ENCODE measurements at places on chromosomes 7 and 10. TPM values are rescaled to one million over a fixed set of nuclear protein-coding genes. Genes with fewer than 3 reads are reported as not detected.

Gene GRID1
- under 0.01 TPM for total RNA-seq

DNA sequence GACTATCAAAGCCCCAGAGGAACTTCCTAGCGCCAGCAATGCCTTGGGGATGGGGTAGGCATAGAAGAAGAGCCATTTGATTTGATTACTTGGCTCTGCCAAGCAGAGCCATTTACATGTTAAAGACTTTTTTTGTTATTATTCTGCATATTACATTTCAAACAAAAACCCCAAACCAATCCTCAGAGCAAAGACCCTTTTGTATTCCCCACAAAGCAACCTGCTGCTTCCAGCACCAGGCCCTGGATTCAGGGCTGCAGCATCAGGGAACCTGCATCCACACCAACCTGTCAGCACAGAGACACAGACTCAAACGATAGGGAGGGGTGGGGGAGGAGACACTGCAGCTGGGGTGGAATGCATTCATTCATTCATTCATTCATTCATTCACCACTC lies 73.2 kb downstream of the GRID1 start:
- no peak overlapping the region for H3K27ac ChIP-seq
- H3K36me3 ChIP-seq: no peaks in the 10 kb centered on the region
- H3K4me3 ChIP-seq: no peak overlapping the region
- H3K27me3 ChIP-seq: no peaks in the 10 kb centered on the region
- no peak for DNase-seq
- H3K4me1 ChIP-seq: no peaks in the 10 kb centered on the region

GRCh38 chr7:78587443-78588044 lies 789.0 kb downstream of the PHTF2 start:
- H3K27ac ChIP-seq: no peak overlapping the region
- H3K36me3 ChIP-seq: no peaks in the 10 kb centered on the region

GRCh38 chr10:23114228-23114850 lies 19.0 kb downstream of the MSRB2 start:
- H3K4me1 ChIP-seq: no peaks in the 10 kb centered on the region
- no peak overlapping the region for H3K27ac ChIP-seq
- peaks cover 96% of the 10 kb centered on the region for H3K36me3 ChIP-seq
- no peaks in the 10 kb centered on the region for H3K27me3 ChIP-seq
- DNase-seq: no peak

- H3K36me3 ChIP-seq: no peaks in the 10 kb centered on the region
- H3K27ac ChIP-seq: no peak overlapping the region
- no peaks in the 10 kb centered on the region for H3K27me3 ChIP-seq
- no peak overlapping the region for H3K4me3 ChIP-seq
- no peak for DNase-seq
These were observed 268.9 kb downstream of the ADK start for GRCh38 chr10:74419958-74420375.

DNA sequence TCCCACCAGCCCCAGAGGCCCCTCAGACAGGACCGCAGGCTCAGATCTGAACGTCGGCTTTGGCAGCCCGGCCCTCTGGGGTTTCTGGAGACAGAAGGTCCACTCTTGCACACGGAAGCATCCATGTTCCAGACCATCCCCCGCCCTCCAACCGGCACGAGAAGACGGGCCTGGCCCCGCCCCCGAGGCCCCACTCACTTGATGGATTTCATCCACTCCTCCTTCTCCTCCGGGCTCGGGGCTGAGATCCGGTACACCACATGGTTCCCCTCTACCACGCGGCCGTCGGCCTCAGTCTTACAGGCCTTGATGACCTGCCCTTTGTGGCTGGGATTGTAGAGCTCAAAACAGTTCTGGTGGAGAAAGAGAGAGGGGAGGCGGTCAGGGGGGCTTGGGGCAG lies 107.3 kb downstream of the CYTH3 start:
- H3K27ac ChIP-seq: no peak overlapping the region
- no peak overlapping the region for H3K4me3 ChIP-seq

DNA sequence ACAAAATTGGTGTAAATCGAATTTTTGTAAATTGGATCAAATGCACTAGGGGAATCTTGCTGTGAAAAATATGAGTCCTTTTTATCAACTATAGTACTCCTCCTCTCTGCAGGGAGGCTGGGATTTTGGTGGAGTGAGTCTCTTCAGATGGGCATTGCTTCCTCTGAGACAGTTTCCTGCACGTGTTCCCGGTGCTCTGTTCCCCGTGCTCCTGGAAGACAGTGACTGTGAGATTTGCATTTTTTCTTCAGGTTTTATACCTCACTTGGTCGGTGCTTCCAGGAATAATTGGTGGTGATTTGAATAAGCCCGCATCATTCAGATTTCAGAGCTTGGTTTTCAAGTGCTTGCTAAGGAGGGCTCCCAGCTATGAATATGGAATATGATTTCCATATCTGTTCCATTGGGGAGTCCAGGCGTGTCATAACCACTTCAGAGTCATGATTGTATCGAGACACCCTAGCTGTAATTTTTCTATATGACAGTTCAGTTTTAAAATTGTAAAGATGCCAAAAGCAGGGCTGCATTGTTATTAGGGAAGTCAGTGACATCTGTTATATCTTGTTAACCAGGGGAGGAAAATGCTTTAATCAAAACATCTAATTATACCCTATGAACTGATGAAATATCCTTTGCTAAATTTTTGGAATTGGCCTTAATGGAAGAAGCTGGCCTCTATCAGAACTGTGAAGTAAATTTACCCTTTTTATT lies 12.3 kb downstream of the AUTS2 start:
- no peak overlapping the region for H3K4me3 ChIP-seq
- no peaks in the 10 kb centered on the region for H3K36me3 ChIP-seq
- DNase-seq: no peak
- no peaks in the 10 kb centered on the region for H3K27me3 ChIP-seq

GRCh38 chr7:25567430-25567829 lies 339.1 kb upstream of the NPVF start:
- no peak overlapping the region for H3K27ac ChIP-seq
- no peaks in the 10 kb centered on the region for H3K36me3 ChIP-seq
- H3K27me3 ChIP-seq: no peaks in the 10 kb centered on the region
- no peak overlapping the region for H3K4me3 ChIP-seq
- H3K4me1 ChIP-seq: peaks cover 26% of the 10 kb centered on the region

- no peaks in the 10 kb centered on the region for H3K36me3 ChIP-seq
- H3K4me3 ChIP-seq: peak overlapping the region; percentile 94
- no peaks in the 10 kb centered on the region for H3K27me3 ChIP-seq
These were observed 505 bp upstream of the FAM204A start for GRCh38 chr10:118342638-118343020.

DNA sequence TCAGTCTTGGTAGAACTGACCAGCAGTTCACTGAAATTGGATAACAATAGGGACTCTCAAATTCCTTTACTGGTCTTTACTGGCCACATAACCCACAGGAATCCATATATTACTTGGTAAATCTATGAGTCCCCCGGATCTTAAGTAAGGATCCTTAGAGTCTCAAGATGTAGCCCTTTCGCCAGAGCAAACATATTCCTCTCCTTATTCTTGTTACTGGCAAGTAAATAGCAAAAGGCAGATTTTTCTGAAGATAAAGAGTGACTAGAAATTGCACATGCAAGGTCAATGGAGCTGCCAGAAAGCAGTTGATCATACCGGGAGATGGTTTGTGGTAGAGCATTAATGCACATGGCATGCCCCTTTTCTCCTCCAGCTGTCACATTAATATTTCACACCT lies 283.0 kb downstream of the HDAC9 start:
- DNase-seq: no peak
- H3K27ac ChIP-seq: no peak overlapping the region
- no peaks in the 10 kb centered on the region for H3K36me3 ChIP-seq
- H3K27me3 ChIP-seq: no peaks in the 10 kb centered on the region
- no peaks in the 10 kb centered on the region for H3K4me1 ChIP-seq
- H3K4me3 ChIP-seq: no peak overlapping the region

DNA sequence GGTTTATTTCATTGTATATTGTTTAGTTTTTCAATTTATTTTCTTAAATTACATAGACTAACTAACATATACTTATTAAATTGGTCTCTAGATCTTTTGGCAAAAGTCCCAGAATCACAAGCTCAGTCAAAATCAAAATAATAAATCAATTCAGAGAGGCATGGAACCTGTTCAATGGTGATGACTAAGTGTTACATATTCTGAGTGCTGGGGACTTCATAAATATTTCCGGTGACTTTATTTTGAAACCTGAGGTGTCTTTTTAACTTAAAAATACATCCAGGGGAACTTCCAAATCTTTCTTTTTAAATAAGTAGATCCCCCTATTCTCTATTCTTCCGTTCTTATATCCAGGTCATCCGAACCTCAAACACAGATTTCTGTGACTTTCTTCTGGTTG lies 89.6 kb upstream of the ZNF804B start:
- no peak for DNase-seq
- no peak overlapping the region for H3K4me3 ChIP-seq
- H3K27ac ChIP-seq: no peak overlapping the region
- H3K36me3 ChIP-seq: no peaks in the 10 kb centered on the region

GRCh38 chr7:132469264-132469663 lies 107.0 kb downstream of the PLXNA4 start:
- H3K36me3 ChIP-seq: no peaks in the 10 kb centered on the region
- peaks cover 23% of the 10 kb centered on the region for H3K4me1 ChIP-seq
- H3K4me3 ChIP-seq: no peak overlapping the region
- H3K27me3 ChIP-seq: no peaks in the 10 kb centered on the region
- DNase-seq: no peak

GRCh38 chr7:34656041-34656440 lies 2.0 kb upstream of the NPSR1 start:
- H3K27me3 ChIP-seq: no peaks in the 10 kb centered on the region
- no peak overlapping the region for H3K27ac ChIP-seq
- DNase-seq: no peak
- no peak overlapping the region for H3K4me3 ChIP-seq

DNA sequence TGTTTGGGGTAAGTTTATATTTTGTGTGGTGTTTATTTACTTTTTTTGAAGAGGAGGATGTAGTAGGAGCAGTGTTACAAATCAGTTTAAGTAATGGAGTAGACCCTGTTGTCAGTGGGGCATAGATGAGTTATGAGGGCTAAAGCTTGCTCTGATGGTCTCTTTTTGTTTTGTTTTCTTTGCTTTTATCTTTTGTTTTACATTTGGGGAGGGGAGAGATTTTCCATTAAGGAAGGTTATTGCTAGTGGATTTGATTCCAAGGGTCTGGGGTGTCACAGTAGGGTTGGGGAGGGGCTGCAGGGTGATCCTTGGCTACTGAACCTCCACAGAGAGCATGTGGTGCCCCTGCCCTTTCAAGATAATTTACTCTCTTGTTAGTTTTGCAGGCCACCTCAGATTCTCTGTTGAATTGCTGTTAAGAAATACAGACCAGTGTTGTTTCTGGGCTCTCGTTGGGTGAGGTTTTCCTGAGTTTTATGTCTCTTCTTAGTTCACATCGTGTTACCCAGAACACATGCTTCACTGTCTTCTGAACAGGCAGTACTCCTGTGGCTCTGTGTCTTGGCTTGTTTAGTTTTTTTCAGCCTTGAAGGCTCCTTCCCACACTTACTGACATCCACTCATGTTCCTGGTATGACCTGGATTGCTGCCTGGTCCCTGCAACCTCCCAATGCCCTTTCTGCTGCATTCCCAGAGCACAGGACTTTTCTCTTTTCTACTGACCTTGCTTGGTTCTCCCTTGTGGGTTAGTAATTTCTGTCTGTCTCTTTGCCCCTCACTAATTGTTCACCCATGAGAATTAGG lies 4.2 kb downstream of the KIFBP start:
- DNase-seq: peak; percentile 91
- peak overlapping the region; percentile 72 for H3K27ac ChIP-seq
- no peaks in the 10 kb centered on the region for H3K27me3 ChIP-seq
- no peak overlapping the region for H3K4me3 ChIP-seq

GRCh38 chr10:43137717-43138020 lies 576 bp upstream of the CSGALNACT2 start:
- no peaks in the 10 kb centered on the region for H3K27me3 ChIP-seq
- H3K4me1 ChIP-seq: peaks cover 51% of the 10 kb centered on the region
- H3K27ac ChIP-seq: peak overlapping the region; percentile 99
- DNase-seq: peak; percentile 91
- peak overlapping the region; percentile 92 for H3K4me3 ChIP-seq
- no peaks in the 10 kb centered on the region for H3K36me3 ChIP-seq

DNA sequence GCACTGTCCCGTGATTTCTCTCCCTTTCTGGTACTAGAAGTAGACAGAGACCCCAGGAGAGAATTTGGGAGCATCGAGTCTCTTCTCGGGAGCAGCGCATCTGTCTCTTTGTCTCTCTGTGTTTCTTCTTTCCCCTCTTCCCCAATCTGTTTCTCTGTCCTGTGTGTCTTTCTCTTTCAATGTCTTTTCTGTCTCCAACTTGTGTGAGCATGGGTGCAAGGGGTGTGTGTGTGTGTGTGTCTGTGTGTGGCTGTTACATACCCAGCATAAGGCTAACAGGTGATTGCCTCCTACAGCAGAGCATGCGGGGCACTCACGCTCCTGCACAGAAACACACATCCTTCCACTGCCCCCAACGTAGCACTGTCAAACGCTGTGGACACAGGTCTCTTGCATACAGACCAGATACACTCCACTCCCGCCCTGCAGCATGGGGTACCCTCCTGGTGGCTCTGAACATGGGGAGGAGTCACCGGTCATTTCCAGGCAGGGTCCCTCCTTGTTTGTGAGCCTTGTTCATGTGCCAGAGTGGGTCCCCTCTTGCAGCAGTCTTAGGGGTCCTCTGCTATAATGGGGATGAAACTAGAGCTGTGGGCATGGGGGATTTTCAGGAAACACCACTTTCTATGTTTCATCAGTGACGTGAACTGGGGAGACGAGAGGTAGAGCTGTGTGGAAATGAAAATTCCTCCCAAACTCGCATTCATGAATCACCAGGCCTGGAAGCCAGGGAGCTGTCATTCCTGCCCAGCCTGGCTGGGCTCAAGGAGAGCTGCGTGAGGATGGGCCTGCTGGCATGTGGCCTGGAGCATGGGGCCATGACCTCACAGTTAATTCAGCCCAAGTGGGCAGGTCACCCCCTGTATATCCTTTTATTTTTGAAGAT lies 980 bp downstream of the ADAMTS14 start:
- no peak for DNase-seq
- H3K4me3 ChIP-seq: peak overlapping the region; percentile 51
- peaks cover 16% of the 10 kb centered on the region for H3K4me1 ChIP-seq
- H3K27ac ChIP-seq: no peak overlapping the region
- no peaks in the 10 kb centered on the region for H3K27me3 ChIP-seq
- no peaks in the 10 kb centered on the region for H3K36me3 ChIP-seq

DNA sequence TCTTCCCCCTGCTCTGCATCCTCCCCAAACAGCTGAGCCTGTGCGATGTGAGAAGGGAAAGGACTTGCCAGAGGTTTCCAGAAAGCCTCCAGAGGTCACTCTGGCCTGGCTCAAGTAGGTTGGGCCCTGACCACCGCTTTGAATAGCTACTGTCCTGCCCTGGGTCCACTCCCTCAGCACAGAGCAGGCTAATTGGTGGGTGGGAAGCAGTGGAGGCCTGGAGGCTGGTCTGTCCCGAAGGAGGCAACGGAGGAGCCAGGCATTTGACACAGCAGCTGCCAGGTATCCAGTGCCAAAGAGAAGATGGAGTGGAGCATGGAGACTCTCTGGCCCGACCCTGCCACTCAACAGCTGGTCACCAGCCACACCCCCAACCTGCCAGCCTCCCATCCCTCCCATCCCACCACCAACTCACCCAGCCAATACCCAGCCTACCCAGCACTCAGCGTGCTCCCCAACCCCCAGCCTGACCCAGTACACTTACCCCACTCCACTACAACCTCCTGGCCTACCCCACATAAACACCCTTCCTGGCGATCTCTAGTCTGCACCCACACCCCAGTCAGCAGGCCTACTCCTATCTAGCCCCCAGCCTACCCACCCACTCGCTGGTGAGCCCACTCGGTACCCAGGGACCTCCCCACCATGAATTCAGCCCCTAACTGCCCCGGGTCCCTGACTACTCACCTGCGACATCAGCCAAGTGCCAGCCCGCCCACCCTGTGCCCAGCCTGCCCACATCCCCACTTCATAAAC lies 64.6 kb upstream of the COL13A1 start:
- no peak for DNase-seq
- no peak overlapping the region for H3K27ac ChIP-seq
- H3K36me3 ChIP-seq: no peaks in the 10 kb centered on the region
- H3K4me3 ChIP-seq: no peak overlapping the region
- no peaks in the 10 kb centered on the region for H3K4me1 ChIP-seq

Data from esophagus muscularis mucosa (tissue), 4 donors.